Chondrocyte (in vitro differentiated cells): ENCODE measurements at places on chromosomes 6 and 20.

GRCh38 chr6:27896398-27896796 is 15.8 kb downstream of the OR2B2 start:
- peaks cover 20% of the 10 kb centered on the region for H3K4me1 ChIP-seq
- H3K27me3 ChIP-seq, result no peaks in the 10 kb centered on the region
- H3K27ac ChIP-seq, result no peak overlapping the region
- H3K4me3 ChIP-seq, result no peak overlapping the region

DNA sequence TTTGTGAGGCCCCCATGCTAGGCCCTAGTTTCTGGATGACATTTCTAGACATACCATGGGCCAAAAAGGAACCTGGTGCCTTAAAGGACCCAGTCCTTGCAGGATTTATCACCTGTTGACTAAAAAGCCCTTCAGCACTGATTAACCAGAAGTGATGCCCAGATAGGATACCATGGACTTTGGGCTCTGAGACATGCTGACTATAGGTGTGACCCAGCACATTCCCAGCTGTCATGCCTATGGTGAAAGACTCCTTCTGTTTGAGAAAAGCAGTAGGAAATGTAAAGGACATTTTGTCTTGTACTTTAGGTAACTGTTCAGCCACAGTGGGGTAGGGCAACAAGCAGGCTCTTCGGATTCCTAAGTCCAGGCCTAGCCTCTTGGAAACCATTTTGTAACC is 724.2 kb downstream of the CD109 start:
- H3K27me3 ChIP-seq, result no peaks in the 10 kb centered on the region
- no peak overlapping the region for H3K27ac ChIP-seq
- no peak overlapping the region for H3K4me3 ChIP-seq
- DNase-seq, result no peak
- H3K4me1 ChIP-seq, result no peaks in the 10 kb centered on the region

DNA sequence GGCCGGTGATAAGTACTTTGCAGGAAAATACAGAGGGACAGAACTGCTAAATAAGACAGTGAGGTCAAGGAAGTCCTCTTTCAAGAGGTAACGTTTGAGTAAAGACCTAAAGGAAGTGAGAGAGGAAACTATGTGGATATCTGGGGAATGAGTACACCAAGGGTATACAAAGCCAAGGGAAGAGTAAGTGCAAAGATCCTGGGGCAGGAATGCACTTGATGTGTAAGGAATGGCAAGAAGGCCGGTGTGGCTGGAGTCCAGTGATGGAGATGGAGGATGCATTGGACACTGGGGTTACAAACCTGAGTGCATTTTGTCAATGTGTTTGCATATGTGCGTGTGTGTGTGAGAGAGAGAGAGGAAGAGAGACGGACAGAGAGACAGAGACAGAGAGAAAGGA is 32.1 kb upstream of the TGM2 start:
- no peaks in the 10 kb centered on the region for H3K36me3 ChIP-seq
- no peak for DNase-seq
- peaks cover 21% of the 10 kb centered on the region for H3K4me1 ChIP-seq
- H3K27me3 ChIP-seq, result no peaks in the 10 kb centered on the region
- no peak overlapping the region for H3K27ac ChIP-seq

- no peaks in the 10 kb centered on the region for H3K4me1 ChIP-seq
- no peaks in the 10 kb centered on the region for H3K36me3 ChIP-seq
- DNase-seq, result no peak
- no peak overlapping the region for H3K4me3 ChIP-seq
- no peak overlapping the region for H3K27ac ChIP-seq
Observed at GRCh38 chr6:117740605-117741004, 65.3 kb downstream of the NUS1 start.

DNA sequence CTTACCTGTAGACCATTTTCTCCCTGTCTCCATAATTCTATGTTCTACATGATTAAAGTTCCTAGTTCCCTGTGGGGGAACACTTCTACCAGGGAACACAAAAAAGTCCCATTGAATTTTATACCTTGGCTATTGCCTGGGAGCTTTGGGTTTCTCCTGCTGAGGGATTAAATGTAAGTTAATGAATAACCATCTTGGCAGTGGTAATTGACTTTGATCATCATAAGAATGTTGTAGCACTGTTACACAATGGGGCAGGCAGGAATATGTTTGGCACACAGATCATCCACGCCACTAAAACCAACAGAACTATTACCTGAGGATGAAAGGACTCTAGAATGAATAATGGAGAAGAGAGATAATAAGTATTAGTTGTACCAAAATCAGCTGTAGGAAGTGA is 1106.2 kb upstream of the GJE1 start:
- H3K4me3 ChIP-seq, result no peak overlapping the region
- no peak for DNase-seq
- H3K27me3 ChIP-seq, result no peaks in the 10 kb centered on the region
- no peaks in the 10 kb centered on the region for H3K4me1 ChIP-seq
- no peaks in the 10 kb centered on the region for H3K36me3 ChIP-seq

DNA sequence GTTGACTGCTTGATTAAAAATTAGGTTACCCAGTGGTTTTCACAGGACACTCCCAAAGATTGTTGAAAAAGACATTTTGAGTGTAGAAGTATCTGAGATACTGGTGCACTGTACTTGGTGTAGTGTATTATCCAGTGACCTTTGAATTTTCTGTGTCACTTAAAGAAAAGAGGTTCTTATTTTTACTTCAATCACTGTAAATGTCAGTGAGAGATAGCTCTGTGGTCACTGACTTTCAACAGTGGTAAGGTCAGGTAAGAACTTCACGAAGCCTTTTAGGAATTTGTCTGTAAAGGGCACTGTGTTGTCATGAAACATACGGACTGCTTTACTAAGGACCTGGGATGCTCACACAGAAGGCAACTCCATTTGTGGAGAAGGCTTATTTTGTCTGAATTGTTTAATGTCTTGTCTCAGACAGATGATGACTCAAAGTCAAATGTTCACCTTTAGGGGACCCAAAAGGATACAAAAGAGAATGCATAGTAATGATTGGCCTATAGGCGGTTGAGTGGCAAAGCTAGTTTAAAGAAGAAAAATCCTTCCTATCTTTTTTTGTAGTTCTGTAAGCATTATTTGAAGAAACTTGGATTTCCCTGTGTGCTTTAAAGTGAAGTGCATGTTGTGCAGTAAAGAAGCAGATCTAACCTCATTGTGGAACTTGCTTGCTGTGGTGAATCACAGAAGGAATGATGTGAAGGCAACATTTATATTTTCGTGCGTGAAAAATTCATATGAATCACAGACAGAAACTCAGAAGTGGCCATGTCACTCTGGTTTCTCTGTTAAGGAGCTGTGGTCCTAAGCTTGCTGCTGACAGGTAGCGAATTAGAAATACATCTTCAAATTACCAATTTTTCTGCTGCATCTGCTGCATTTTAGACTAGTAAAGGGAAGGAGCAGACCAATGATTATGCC is 47.3 kb downstream of the ZFAND3 start:
- no peak overlapping the region for H3K4me3 ChIP-seq
- no peak for DNase-seq
- H3K27ac ChIP-seq, result peak overlapping the region; percentile 94
- no peaks in the 10 kb centered on the region for H3K36me3 ChIP-seq
- H3K27me3 ChIP-seq, result no peaks in the 10 kb centered on the region

DNA sequence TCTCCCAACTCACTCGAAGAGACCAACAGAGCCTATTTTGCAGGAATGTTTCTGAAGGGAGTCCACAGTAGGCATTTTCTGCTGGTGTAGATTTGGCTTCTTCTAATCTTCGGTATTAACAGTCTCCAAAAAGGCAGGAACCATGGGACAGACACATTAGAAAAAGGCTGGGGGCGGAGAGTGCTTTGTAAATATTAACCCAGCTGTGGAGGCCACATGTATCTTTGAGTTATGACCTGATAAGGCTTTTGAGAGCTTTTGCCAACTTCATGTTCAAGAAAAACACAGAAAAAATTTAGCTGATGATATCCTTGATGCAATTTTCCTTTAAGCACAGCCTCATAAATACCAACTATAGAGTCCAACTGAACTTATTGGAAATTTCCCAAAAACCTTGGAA is 119.4 kb upstream of the TSHZ2 start:
- no peaks in the 10 kb centered on the region for H3K36me3 ChIP-seq
- H3K27me3 ChIP-seq, result no peaks in the 10 kb centered on the region
- no peak overlapping the region for H3K4me3 ChIP-seq

- H3K27ac ChIP-seq, result no peak overlapping the region
- H3K27me3 ChIP-seq, result no peaks in the 10 kb centered on the region
- no peak overlapping the region for H3K4me3 ChIP-seq
Observed at GRCh38 chr20:4810426-4811019, 88.8 kb downstream of the PRND start.

GRCh38 chr20:44223721-44224120 is 13.2 kb upstream of the OSER1 start:
- no peak for DNase-seq
- no peaks in the 10 kb centered on the region for H3K27me3 ChIP-seq

DNA sequence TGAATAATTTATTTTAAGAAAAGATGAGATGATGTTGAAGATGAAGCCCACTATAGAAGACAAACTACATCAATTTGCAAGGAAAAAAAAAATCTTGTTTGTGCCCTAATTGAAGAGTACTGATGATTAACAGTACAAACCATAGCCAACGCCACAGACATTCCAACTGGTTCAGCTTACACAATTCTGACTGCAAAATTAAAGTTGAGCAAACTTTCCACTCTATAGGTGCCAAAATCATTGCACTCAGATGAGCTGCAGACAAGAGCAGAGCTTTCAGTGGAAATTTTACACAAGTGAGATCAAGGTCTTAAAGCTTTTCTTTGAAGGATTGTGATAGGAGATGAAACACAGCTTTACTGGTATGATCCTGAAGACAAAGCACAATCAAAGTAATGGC is 85.3 kb downstream of the OGFRL1 start:
- DNase-seq, result no peak
- no peaks in the 10 kb centered on the region for H3K27me3 ChIP-seq
- H3K27ac ChIP-seq, result no peak overlapping the region
- H3K4me1 ChIP-seq, result peaks cover 3% of the 10 kb centered on the region

- H3K36me3 ChIP-seq, result no peaks in the 10 kb centered on the region
- peak overlapping the region; percentile 64 for H3K4me3 ChIP-seq
- no peaks in the 10 kb centered on the region for H3K27me3 ChIP-seq
- H3K4me1 ChIP-seq, result peaks cover 74% of the 10 kb centered on the region
- peak; percentile 95 for DNase-seq
Observed at GRCh38 chr6:142845624-142846458, 99.1 kb downstream of the HIVEP2 start.

- no peaks in the 10 kb centered on the region for H3K4me1 ChIP-seq
- no peak overlapping the region for H3K27ac ChIP-seq
- peaks cover 12% of the 10 kb centered on the region for H3K27me3 ChIP-seq
- H3K4me3 ChIP-seq, result no peak overlapping the region
Observed at GRCh38 chr6:63975699-63976098, 340.1 kb downstream of the PHF3 start.

- peaks cover 15% of the 10 kb centered on the region for H3K4me1 ChIP-seq
- no peaks in the 10 kb centered on the region for H3K36me3 ChIP-seq
- DNase-seq, result no peak
- H3K27me3 ChIP-seq, result no peaks in the 10 kb centered on the region
- no peak overlapping the region for H3K4me3 ChIP-seq
Observed at GRCh38 chr6:157034436-157035230, 257.5 kb downstream of the ARID1B start.

DNA sequence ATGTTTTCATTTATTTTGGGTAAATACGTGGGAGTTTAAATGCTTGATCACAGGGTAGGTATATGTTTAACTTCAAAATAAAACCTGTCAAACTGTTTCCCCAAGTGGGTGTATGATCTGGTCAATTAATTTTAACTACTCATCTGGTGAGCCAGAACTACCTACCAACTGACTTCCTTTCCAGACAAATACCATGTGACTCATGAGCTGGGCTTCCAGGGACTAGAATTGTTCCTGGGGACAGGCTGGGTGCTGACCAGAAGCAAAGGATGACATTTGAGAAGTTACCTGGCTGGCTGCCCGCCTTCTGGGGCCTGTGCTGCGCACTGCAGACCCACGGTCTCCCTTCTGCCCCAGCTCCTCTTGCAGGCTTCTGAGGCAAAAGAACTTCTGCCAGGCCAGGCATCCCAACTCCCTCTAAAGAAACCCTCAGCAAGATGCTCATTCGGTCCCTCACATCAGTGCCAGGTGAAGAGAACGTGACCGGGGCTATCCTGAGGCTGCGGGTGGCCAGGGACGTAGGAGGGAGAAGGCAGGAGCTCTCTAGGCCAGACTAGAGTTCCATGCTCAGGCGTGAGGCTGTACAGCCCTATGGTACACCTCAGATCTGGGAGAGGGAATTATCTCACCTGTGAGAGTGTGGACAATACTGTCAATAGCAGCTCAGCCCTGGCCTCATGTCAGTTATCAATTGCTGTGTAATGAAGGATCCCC is 103.6 kb downstream of the JPH2 start:
- H3K27me3 ChIP-seq, result no peaks in the 10 kb centered on the region
- peaks cover 9% of the 10 kb centered on the region for H3K4me1 ChIP-seq
- no peak for DNase-seq
- H3K4me3 ChIP-seq, result no peak overlapping the region

DNA sequence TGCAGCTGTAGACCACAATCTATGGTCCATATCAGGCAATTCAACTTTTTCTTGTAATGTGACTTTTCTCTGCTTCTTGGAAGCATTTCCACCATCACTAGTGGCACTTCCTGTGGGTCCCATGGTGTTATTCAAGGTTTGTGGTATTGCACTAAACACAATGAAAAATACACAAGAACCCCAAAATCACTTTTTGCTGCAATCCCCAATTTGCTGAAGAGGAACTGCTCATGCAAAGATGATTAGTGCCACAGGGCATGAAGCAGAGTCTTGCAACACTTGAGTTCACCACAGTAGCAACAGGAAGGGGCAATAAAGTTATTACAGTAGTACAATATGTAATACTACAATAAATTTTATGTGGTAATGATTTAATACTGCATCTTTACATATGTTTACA is 16.8 kb upstream of the TAAR1 start:
- H3K4me1 ChIP-seq, result no peaks in the 10 kb centered on the region
- no peaks in the 10 kb centered on the region for H3K36me3 ChIP-seq
- no peak overlapping the region for H3K4me3 ChIP-seq
- peaks cover 12% of the 10 kb centered on the region for H3K27me3 ChIP-seq
- H3K27ac ChIP-seq, result no peak overlapping the region

- H3K27me3 ChIP-seq, result no peaks in the 10 kb centered on the region
- no peaks in the 10 kb centered on the region for H3K36me3 ChIP-seq
- H3K4me3 ChIP-seq, result no peak overlapping the region
Observed at GRCh38 chr6:99378636-99379035, 15.4 kb downstream of the COQ3 start.
